ENCODE measurements at places on chromosomes 1 and 21.

GRCh38 chr1:209673631-209674417, 1.4 kb upstream of the G0S2 start:
- DNase-seq, result no peak

- DNase-seq, result no peak
Observed at GRCh38 chr1:97196825-97197516, 475.4 kb downstream of the PTBP2 start.

GRCh38 chr1:22376976-22377375, 74.7 kb upstream of the ZBTB40 start:
- no peak for DNase-seq

- no peak for DNase-seq
Observed at GRCh38 chr1:231998791-231999190, 372.2 kb downstream of the DISC1 start.

Measured in stimulated activated CD4-positive, alpha-beta T cell treated with anti-CD3 and anti-CD28 coated beads, Interleukin-2, amount 100 ng/mL, for 4 hours (primary cell).